Amniotic stem cell (primary cell): ENCODE measurements at places on chromosomes 3 and 15.

DNA sequence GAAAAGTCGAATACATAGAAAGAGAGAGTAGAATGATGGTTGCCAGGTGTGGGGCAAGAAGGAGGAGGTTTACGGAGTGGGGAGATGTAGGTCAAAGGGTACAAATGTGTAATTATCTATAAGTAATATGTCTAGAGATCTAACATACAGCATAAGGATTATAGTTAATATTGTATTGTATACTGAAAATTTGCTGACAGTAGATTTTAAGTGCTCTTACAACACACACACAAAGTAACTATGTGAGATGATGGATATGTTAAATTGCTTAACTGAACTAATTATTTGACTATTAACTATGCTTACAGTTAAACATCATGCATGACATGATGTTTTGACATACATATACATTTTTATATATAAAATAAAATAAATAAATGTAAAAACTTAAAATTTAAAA, 192.7 kb downstream of the ZIC4 start:
- DNase-seq: no peak

- no peak for DNase-seq
Measured at GRCh38 chr3:128232376-128233178, 79.3 kb downstream of the EEFSEC start.

DNA sequence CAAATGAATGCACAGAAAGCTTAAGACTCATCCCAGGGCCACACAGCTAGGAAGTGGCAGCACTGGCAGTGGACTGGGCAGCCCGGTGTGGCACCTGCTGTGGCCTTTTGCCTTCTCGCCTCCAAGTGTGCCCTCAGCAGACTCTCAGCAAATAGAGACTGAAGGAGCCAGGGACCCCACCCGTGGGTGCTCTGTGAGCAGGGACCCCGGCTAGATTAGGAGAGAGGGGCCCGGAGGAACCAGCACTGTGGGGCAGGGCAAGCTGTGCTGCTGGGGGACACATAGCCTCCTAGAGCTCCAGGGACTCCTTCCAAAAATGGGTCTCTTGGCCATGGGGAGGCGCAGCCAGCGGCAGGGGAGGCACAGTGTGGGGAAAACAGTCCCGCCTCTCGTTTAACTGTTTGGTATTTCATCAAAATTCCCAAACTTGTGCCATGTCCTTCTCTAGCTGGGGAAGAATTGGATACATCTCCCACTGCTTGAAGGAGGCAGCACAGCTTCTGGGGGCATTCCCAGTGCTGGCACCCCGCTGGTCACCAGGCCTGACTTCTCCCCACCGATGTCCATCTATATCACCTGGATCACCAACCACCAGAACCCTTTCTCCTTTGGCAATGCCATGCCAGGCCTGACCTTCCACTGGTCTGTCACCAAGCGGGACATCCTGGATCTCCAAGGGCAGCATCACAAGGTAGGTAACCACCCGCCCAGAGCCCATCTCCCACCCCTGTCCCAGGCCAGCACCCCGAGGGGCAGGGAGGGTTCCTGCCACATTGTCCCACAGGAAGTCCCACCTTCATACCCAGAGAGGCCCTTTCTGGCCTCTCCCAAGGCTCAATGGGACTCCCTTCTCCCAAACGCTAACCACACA, 12.0 kb upstream of the TXNRD3 start:
- DNase-seq: no peak

DNA sequence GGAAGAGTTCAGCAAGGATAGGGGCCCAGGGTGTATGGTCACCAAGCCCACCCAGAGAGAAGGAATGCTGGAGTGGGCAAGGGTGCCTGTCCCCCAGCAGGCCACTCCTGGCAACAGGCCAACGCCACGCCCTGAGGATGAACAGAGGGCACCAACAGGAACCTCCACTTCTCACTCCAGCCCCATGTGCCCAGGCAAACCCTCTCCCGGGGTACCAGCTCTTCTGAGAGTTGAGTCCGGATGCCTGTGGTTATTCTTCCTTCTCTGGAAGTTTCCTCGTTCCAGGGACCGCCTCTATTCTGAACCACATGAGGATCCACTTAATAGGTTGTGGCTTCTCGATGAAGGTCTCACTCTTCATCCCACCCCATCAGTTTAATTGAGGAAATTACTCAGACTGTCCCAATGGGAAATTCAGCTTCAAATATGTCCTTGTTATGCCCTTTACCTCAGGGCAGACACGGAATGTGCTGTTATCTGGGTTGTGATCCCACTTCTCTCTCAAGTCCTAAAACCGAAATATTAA, 114.3 kb downstream of the LIPC start:
- DNase-seq: no peak

DNA sequence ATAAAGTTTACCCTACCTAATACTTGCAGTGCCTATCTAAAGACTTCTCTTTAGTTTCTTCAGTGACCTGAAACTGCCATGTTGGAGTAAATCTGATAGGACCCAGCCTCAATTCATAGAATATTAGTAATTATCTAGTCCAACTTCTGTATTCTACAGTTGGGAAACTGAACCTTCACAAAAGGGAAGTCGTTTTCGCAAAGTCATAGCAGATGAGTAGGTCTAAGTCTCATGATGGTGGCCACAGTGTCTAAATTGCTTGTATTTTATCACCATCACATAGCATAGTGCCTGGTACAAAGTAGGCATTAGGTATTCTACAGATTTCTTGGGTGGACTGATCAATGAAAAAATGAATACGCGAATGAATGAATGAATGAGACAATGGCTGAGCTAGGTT, 8.4 kb downstream of the GMNC start:
- DNase-seq: no peak

DNA sequence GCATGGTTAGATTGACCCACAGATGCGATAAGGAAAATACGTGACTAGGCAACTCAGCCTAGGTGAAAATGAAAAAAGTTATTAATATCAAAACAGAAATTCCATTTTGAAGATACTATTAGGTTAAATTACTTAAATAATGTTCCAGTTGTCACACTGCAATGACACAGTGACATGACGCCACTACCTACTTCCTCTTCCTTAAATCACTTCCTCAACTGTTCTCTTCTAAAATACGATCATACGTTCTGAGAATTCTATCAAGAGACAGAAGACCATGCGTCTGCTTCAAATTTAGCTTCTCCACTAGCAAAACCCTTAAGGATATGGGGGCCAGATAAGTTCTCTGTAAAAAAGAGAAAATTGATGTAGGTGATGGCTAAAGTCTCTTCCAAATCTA, 18.2 kb downstream of the CMTM6 start:
- DNase-seq: no peak

- DNase-seq: no peak
Measured at GRCh38 chr3:61913701-61914100, 352.3 kb downstream of the PTPRG start.

DNA sequence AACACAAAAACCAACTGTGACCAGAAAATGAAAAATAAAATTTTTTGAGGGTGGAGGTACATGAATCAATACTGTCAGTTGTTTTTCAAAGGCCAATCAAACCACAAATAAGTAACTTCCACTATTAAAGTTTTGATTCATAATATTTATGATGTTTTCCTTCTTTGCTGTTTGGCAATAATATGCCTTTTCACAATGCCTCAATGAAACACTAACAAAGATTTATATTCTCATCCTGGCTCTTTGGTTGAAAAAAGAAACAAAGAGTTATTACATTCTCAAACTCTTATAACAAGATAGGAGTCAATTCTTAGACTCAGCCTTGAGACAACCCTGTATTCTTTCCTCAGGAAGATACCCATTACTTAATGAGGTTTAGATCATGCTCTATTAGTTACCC, 63.1 kb downstream of the C3orf70 start:
- no peak for DNase-seq

DNA sequence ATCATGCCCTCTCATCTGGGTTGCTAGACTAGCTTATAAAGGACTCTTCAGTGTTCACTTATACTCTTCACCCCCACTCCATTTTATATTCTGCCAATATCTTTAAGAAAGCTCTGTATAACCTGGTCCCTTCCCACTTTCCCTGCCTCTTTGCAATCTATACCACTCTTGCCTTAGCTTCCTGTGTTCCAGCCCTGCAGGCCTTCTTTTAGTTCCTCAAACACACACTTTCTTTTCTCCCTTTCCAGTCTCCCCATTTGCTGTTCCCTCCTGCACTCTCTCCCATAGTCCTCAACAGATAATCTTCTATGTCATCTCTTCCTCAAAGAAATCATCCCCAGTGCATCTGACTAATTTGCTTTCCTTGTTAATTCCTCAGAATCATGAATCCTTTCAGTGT, 28.7 kb downstream of the SENP8 start:
- DNase-seq: no peak

- no peak for DNase-seq
Measured at GRCh38 chr3:128848936-128849335, 30.5 kb upstream of the ACAD9 start.

DNA sequence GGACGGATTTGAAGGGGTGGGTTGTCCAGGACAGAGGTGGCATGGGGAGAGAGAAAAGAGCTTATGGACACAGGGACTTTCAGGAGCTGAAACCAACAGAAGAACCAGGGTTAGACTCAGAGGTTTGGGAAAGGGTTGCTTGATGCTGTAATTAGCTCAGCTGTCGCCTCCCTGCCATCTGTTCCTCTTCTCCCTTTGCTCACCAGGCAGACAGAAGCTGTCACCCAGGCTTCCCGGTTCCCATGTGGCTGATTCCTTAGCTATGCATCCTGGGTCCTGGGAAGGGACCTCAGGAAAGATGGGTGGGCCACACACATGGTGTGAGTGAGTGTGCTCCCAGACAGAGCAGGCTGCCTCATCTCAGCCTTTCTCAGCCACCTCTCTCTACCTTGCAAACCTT, 14.1 kb downstream of the PTPN23 start:
- no peak for DNase-seq

- DNase-seq: no peak
Measured at GRCh38 chr3:32910954-32911353, 40.5 kb upstream of the CCR4 start.

DNA sequence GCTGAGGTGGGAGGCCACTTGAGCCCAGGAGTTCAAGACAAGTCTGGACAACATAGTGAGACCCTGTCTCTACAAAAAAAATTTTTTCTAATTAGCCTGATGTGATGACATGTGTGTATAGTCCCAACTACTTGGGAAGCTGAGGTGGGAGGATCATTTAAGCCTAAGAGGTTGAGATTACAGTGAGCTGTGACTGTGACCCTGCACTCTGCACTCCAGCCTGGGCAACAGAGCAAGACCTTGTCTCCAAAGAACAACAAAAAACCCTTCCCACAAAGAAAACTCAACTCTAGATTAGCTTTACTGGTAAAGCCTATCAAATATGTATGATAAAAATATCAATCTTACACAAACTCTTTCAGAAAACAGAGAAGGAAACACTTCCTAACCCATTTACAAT, 68.5 kb downstream of the ZNF148 start:
- DNase-seq: no peak

GRCh38 chr15:98799461-98800390, 151.4 kb downstream of the IGF1R start:
- DNase-seq: no peak

GRCh38 chr15:44735482-44736180, 697 bp upstream of the TRIM69 start:
- no peak for DNase-seq

DNA sequence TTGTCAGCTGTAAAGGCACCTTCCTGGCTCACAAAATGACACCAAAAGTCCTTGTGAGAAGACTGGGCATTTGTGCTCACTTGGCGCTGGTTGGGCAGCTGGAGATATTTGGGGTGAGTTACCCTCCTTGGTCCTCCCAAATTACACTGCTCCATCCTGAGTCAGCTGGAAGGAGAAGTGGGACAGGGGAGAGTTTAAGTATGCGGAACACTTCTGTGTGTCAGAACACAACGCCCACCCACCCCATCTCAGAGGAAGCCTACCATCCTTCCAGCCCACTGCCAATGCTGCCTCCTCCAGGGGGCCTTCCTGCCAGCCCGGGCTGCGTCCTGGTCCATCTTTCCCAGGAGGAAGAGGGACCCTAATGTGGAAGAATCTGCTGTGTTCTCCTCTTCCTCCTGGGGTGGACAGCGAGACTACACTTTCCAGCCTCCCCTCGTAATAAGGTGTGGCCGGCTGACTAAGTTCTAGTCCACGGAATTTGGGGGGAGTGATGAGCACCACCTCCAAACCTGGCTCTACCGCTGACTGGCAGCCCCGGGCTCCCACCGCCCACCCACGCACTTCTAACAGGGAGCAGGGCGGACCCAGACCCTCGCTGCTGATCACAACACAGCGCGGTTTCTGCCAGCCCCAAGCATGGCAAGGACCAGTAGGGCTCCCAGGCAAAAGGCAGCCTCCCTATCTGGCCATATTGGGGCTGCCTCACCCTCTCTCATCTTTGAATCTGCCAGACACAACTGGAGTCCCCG, 265.0 kb downstream of the XXYLT1 start:
- no peak for DNase-seq

- no peak for DNase-seq
Measured at GRCh38 chr15:101250873-101251829, 697 bp downstream of the CHSY1 start.

GRCh38 chr15:60612400-60613048, 133.6 kb upstream of the ICE2 start:
- DNase-seq: no peak

DNA sequence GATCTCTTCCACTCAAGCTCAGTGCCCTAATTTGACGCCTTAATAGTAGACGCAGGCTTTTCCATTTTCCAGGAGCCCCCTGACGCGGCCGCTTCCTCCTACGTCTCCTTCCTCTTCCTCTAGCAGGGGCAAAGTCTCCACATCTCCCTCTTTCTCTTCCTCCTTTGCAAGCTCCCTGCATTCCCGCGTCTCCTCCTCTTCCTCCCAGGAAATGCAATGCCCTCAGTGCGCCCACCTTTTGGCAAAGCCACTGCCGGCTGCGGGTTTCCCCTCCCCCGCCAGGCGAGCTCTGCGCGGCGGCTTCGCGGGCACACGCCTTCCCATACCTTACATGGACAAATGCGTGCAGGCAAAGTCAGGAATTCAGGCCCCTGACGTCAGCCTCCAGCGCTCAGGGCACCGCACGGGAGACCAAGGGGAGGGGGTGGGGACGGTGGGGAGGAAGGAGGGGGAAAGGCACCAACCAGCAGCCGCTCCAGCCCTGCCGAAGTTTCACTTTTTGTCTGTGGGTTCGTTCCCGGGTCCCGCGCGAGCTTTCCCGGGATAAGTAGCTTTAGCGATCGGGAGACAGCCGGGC, 432 bp upstream of the LPP start:
- peak; percentile 83 for DNase-seq

GRCh38 chr15:42919799-42920518, 619 bp downstream of the TTBK2 start:
- DNase-seq: peak; percentile 14

DNA sequence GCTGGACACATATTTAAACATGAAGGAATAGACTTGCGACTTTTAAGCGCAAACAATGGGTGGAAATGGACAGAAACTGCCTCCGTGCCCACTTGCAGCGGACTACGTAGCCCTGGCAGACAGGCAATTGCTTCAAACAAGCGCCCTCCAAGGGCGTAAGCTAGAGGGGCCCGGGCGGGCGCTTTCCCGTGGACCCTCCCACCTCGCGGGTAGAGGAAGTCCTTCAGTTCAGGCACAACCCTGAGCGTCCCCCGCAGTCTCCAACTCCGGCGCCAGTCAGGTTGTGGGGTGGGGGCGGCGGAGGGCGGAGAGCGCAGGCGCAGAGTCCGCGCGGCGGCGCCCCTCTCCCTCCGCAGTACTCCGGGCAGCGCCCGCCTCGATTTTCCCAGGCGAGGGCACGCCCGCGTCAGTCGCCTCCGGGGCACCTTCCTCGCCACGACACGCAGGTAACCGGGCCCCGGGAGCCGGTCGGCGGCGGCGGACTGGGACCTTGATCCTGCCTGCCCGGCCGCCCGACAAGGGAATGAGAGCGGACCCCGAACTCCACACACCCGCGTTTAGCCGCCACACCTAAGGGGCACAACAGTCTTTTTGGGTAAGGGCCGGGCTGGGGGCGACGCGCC, at the start of gene SLC35G2:
Gene SLC35G2 (plus strand): TSS at position 358 of the 623 bp plus-strand sequence. CDS start 35,335 bp downstream, outside the sequence.
- DNase-seq: no peak
